ENCODE measurements at places on chromosomes 11 and 22.

DNA sequence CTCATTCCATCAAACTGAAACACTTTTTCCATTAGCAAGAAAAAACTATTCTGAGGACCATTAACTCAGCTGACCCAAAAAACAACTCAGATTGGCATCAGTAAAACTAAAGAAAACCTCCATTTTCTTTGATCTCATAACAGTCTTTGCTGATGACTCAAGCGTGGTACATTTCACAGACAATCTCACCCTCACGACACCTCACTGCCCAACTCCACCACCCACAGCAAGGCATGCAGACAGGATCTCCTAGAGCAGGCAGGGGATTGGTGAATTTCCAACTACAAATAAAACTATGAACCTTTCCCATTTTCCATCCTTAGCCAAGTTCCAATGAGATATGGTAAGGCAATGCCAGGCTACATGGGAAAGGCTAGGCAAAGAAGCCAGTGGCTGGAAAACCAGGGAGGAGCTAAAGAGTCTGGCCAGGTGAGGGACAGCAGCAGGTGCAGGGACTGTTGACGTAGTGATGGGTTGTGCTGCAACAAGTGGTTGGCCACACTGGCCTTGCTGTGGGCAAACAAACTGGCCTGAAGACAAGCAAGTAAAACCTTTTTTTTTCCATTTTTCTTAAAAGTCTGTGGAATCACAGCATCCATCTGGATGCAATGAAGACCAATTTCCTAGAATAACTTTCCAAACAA lies 97.2 kb downstream of the SERGEF start:
- DNase-seq: peak; percentile 16

GRCh38 chr11:23604966-23605365 lies 744.7 kb upstream of the CCDC179 start:
- no peak for DNase-seq

- no peak for DNase-seq
Measured at GRCh38 chr11:69438286-69438920, 43.1 kb upstream of the LINC01488 start.

- DNase-seq: no peak
Measured at GRCh38 chr11:44928144-44928543, 22.5 kb downstream of the TP53I11 start.
